Activated CD4-positive, alpha-beta T cell treated with anti-CD3 and anti-CD28 coated beads, Interleukin-2, amount 50 U/mL, for 4 hours (primary cell): ENCODE measurements at places on chromosomes 12 and 14.

- no peak for DNase-seq
Observed at GRCh38 chr14:83301791-83302190, 1768.1 kb upstream of the SEL1L start.

GRCh38 chr14:99543985-99544384 is 60.0 kb downstream of the CCDC85C start:
- DNase-seq, result no peak

GRCh38 chr12:60205500-60205899 is 609.7 kb downstream of the SLC16A7 start:
- no peak for DNase-seq

- DNase-seq, result no peak
Observed at GRCh38 chr12:128687851-128688250, 135.9 kb downstream of the SLC15A4 start.

- no peak for DNase-seq
Observed at GRCh38 chr12:47757840-47758583, 668 bp downstream of the RAPGEF3 start.

DNA sequence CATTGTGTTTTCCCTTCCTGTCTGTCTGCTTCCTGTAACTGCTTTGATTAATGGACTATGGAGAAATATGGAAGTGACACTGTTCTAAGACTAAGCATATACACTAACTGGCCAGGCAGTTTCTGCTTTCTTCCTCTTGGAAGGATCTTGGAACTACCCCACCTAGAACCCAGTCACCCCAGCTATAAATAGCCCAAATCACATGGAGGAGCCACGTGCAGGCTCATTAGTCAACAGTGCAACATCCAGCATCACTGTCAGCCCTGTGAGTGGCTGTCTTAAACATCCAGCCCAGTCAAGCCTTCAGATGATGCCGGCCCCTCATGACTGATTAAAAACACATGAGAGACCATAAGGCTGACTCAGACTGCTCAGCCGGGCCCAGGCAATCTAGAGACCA is 39.2 kb downstream of the BCAT1 start:
- no peak for DNase-seq

- DNase-seq, result no peak
Observed at GRCh38 chr12:44519931-44520330, 356.2 kb downstream of the NELL2 start.

- DNase-seq, result no peak
Observed at GRCh38 chr12:75798136-75798926, 233.2 kb downstream of the PHLDA1 start.
